Sciatic nerve (tissue), 2 donors: ENCODE measurements at places on chromosomes 4 and X. TPM values are rescaled to one million over a fixed set of nuclear protein-coding genes. Genes with fewer than 3 reads are reported as not detected.

SPANXN3 gene
- total RNA-seq, result not detected

ALB gene
- total RNA-seq, result 1.0 TPM

DNAAF6 gene
- not detected for total RNA-seq

CXorf49B gene
- total RNA-seq, result not detected

MAGEB2 gene
- not detected for total RNA-seq

IGSF1 gene
- 18.2 TPM for total RNA-seq

GPC3 gene
- 84.2 TPM for total RNA-seq

ZDHHC15 gene
- 3.3 TPM for total RNA-seq

LRP2BP gene
- 4.9 TPM for total RNA-seq

DCAF8L2 gene
- total RNA-seq, result not detected

SUPT20HL1 gene
- total RNA-seq, result not detected

PDE5A gene
- total RNA-seq, result 55.8 TPM

FAT1 gene
- 151 TPM for total RNA-seq

CT45A1 gene
- not detected for total RNA-seq

ARMCX4 gene
- 34.1 TPM for total RNA-seq

ELK1 gene
- 24.1 TPM for total RNA-seq

CPLX1 gene
- total RNA-seq, result 11.6 TPM

PRR27 gene
- not detected for total RNA-seq

GAGE12D gene
- total RNA-seq, result not detected

NXF2B gene
- total RNA-seq, result not detected

RASL11B gene
- total RNA-seq, result 2.5 TPM

CTAG1B gene
- not detected for total RNA-seq

GRIA3 gene
- total RNA-seq, result 7.1 TPM

STARD8 gene
- total RNA-seq, result 24.2 TPM

IL1RAPL2 gene
- 0.94 TPM for total RNA-seq

SRPX gene
- 33.4 TPM for total RNA-seq

TMPRSS11F gene
- not detected for total RNA-seq

CENPVL3 gene
- not detected for total RNA-seq

TMEM175 gene
- total RNA-seq, result 26.8 TPM

ENPEP gene
- 17.6 TPM for total RNA-seq

SSX4 gene
- not detected for total RNA-seq

NDP gene
- total RNA-seq, result 4.1 TPM

QRFPR gene
- total RNA-seq, result not detected

KLF8 gene
- 20.1 TPM for total RNA-seq

UGT2A3 gene
- not detected for total RNA-seq

AFP gene
- total RNA-seq, result not detected

VCX gene
- not detected for total RNA-seq

ART3 gene
- total RNA-seq, result 35.8 TPM
